ENCODE measurements at places on chromosomes 16 and 17.

DNA sequence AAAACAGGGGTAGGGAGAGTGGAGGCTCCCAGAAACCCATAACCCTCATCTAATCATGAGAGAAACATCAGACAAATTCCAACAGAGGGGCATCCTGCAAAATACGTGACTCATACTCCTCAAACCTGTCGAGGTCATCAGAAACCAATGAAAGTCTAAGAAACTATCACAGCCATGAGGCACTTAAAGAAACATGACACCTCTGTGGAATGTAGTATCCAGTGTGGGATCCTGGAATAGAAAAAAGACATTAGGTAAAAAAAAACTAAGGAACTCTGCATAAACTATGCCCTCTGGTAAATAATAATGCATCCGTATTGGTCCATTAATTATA, 16.4 kb downstream of the CDH5 start:
- peak; percentile 90 for DNase-seq

GRCh38 chr17:70813355-70813930, 644.1 kb downstream of the KCNJ2 start:
- peak; percentile 27 for DNase-seq

DNA sequence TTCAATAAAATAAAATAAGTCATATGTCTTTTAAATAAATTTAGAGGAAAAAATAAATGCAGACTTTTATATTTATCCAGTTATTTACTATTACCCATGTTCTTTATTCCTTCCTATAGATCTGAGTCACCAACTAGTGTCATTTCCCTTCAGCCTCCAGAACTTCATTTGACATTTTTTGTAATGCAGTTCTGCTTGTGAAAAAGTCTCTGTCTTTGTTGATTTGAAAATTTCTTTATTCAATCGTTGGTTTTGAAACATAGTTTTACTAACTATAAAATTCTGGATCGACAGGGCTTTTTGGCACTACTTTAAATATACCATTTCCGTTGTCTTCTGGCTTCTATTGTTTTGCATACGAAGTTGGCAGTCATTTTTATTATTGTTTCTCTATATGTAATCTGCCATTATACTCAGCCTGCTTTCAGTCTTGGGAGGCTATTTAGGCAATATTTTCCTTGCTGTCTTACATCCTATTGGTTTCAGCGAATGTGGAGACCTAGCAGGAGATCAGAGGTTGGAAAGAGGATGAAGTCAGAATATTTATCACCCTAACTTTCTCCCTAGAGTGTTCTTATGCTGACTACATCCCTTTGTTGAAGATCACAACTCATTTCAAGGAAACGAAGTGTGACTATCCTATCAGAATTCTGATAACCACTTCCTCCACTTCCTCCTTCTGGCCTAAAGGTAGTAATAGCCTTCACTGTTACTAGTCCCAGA, 42.0 kb upstream of the SLC6A2 start:
- no peak for DNase-seq

GRCh38 chr16:23979982-23980381, 144.2 kb downstream of the PRKCB start:
- DNase-seq, result no peak

DNA sequence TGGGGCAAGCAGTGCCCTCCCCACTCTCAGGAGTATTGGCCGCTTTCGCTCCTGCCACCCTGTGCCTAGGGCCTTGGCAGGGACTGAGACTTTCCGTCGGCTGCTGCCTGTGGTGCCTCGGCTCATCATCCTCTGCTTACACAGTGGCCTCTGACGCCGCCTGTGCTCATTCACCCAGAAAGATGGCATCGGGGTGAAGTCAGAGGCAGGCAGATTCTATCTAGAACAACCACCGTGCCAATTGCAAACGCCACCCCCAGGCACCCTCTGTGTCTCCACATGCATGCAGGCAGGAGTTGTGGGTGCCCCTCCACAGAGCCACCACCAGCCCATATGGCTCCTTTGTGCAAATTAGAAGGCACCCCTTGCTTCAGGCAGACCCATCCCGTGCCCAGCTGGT, 154.2 kb upstream of the GSE1 start:
- no peak for DNase-seq

- peak; percentile 24 for DNase-seq
These were observed 1503.7 kb downstream of the CDH11 start for GRCh38 chr16:63617990-63618763.

DNA sequence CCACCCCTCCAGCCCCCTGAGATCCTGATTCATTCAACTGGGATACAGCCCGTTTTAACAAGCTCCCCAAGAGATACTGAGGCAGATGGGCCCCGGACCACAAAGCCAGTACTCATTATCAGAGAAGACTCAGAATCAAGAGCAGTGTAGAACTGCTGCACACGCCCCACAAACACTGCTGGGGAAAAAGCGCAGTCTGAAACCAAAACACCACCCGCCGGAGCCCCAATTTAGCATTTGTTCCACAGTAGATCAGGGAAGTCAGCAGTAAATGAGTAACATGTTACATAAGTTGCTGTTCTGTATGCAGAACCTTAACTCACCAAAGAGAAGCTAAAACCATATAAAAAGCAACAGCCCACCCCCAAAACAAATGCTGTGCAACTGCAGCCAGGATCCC, 123.6 kb downstream of the CDYL2 start:
- DNase-seq, result no peak

GRCh38 chr16:75071621-75072020, 45.0 kb downstream of the LDHD start:
- DNase-seq, result no peak

GRCh38 chr17:30586818-30587595, 109.8 kb downstream of the GOSR1 start:
- peak; percentile 85 for DNase-seq

- DNase-seq, result no peak
These were observed 3.5 kb upstream of the LCMT1 start for GRCh38 chr16:25108054-25108453.

DNA sequence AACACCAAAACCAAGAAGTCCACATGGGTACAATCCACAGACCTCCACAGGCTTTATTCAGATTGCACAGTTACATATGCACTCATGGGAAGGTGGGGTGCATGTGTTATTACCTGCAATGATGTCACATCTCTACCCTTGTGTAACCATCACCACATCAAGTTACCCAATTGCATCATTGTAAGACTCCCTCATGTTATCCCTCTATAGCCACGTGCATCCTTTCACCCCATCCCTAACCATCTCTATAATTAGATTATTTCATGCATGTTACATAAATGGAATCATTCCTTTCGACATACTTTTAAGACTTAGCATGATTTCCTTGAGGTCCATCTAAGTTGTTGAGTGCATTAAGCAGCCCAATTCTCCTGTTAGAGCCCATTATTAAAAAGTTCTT, 408.2 kb upstream of the C16orf82 start:
- no peak for DNase-seq

DNA sequence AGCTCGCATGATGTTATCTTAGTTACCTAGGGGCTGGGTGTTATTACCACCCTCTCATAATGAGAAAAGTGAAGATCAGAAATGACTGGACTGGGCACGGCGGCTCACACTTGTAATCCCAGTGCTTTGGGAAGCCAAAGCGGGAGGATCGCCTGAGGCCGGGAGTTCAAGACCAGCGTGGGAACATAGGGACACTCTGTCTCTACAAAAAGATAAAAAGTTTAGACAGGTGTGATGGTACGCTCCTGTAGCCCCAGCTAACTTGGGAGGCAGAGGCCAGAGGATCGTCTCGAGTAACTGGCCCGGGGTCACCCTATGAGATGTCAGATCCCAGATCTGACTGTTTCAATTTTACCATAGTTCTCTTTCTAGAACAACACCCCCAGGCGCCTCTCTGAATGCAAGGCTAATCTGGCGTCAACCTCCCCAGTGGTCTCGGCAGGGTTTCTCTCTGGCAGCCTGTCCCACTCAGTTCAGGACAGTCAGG, 1.9 kb upstream of the CCDC102A start:
- no peak for DNase-seq

GRCh38 chr16:70483426-70483825, 29.0 kb downstream of the FCSK start:
- no peak for DNase-seq

GRCh38 chr17:44757045-44757917, 1.5 kb upstream of the ADAM11 start:
- no peak for DNase-seq

- DNase-seq, result peak; percentile 82
These were observed 207.7 kb downstream of the HS3ST3A1 start for GRCh38 chr17:13393841-13394710.

GRCh38 chr16:46632778-46633733, 11.9 kb upstream of the SHCBP1 start:
- DNase-seq, result no peak

DNA sequence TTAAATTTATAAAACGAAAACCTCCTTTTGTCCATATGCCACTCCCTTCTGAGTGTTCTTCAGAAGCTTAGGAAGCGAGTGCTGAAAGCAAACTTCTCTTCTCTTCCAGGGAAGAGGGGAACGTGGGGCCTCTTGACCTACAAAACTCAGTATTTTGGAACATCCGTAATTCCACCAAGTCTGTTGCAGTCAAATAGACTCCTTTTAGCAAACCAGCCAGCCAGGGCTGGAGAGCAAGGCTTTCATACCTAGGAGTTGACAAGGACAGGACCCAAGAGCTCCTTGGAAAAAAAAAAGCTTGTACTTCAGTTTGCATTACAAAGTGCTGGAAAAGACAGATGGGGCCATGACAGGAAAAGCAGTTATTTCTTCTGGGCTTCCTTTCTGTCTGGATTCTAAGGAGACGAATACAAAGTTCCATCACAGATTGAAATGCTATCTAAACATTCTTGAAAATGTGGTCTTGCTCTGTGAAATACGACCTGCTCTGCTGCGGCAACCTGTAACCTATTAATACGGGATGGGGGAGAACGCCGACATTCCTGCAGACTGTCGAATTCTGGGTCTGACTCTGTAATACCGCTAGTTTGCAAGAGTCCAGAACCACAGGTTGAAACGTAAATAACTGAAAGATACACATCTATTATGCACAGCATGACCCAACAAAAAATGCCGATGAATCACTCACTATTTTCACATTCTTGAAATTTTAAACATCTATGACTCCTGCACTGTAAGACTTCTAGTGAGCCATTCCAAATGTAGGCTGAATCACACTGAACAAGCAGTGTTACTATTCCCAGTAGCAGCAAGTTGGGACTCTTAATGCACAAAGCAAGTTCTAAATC, 20.6 kb downstream of the VPS53 start:
- peak; percentile 100 for DNase-seq

GRCh38 chr16:78640886-78641285, 541.4 kb downstream of the WWOX start:
- DNase-seq, result no peak

- DNase-seq, result peak; percentile 83
These were observed 1.7 kb upstream of the KPNA2 start for GRCh38 chr17:68033636-68034451.

DNA sequence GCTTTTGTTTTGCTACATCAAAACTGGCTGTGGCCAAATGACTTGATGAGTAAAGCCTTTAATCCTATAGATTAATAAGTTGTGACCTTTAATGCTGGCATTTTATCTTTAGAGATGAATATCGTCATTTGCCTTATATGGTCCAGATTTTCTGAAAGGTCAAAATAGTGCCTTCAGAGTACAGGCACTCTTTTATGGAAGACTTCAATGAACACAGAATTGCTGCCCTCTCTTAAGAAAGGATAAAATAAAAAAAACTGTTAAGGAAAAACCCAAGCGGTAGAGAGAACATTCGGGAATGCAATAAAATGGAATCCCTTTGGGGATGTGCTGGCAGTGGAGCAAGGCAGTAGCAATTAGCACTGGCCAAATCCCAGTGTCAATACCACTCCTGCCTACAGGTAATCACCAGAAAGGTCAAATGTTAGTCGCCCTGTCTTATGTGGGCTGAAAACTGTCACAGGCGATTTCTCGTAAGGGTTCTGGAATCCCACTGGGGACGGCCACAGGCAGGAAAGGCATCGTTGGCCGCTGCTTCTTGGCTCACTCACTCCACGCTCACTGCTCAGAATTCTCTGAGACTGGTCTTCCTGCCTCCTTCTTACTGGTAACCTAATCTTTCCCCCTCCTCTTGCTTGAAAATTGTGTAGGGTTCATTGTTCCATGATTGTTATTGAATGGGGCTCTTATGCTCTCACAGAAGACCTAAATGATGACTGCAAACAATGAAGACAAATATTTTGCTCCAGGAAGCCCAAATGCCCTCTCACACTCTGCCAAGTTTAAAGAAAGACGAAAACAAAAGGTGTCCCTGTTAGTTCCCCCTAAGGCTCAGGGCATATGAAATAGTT, 45.4 kb upstream of the HSBP1 start:
- no peak for DNase-seq

DNA sequence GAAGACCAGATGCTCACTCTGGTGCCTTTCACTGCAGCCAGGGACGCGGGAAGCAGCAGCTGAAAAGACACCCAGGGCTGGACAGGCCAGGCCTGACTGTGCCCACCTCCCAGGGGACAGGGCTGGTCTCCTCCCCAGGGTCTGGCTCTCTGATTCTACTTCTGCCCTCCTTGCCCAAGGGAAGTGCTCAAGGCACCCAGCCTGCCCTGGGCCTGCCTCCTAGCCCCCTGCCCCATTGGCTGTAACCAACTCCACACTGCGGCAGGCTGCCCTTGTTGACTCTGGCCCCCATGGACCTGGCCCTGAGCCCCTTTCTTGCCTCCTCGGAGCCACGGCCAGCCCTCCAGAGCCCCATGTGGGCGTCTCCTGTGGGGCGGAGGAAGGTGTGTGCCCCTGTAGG, 212.5 kb downstream of the NTN1 start:
- no peak for DNase-seq

GRCh38 chr17:11671126-11671525, 72.9 kb downstream of the DNAH9 start:
- no peak for DNase-seq

DNA sequence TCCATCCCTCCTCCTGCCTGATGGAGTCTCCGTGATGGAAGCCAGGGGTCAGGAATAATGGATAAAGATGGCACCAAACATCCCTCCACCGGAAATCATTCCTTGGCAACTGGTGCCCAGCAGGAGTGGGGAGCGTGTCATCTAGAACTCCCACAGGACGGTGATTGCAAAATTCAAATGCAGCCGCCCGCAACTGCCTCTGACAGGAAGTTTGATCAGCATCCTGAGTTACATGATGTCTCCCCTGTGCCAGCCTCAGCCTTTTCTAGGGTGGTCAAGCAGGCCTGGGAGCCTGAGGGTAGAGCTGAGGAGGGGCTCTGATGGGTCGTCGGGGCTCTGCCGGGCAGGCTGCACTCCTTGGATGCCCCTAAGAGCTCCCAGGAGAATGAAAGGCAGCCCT, 52.8 kb downstream of the GSG1L start:
- DNase-seq, result peak; percentile 1

Data from fibroblast of skin of right biceps (primary cell).